ENCODE measurements at places on chromosomes 5 and 9.

DNA sequence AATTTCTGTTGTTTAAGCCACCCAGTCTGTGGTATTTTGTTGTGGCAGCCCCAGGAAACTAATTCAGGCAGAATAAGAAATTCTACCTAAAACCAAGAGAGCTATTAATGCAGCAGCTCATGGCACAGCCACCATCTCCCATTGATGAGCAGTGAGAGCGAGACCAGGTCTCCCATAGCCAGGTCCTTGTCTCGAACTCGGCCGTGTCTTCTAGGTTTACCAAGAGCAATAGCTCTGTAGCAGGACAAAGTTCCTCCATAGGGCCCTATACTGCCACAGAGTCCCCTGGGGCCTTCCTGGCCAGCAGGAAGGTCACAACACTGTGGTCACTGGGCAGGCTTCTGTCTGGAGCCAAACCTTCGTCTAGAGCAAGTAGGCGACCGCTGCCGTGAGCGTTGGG, 34.5 kb upstream of the TJP2 start:
- DNase-seq: no peak

GRCh38 chr5:176882567-176882903, 16.6 kb downstream of the HK3 start:
- DNase-seq: no peak

DNA sequence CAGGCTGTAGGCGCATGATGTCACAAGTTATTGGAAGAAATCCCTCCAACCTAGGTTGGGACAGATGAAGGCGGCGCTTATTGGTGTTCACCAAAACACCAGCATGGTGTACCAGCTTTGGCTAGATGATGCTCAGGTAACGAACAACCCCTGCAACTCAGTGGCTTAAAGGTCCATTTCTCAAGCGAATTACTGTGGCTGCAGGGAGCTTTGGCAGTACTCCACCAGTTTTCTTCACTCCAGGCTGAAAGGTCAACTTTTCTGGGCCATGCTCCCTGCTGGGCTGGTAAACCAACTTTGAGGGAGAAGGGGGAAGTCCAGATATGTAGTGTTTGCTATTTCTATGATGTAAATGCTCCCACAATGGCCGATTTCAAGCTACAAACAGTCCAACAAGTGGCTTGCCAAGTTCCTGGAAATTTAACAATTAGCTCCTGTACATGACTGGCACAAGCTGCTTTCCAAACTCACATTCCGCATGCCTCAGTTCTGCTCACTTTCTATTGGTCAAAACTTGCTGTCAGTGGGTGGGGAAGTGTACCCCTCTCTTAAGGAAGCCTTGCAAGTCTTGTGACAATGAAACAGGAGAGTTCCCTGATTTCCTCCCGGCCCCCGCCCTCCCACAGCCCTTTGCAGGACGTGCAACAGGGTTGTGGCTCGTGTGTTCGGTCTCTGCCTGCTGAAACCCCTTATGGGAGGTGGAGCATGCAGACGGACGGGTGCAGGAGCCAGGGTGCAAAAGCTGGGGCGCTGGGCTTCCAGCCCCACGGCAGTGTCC, 588 bp upstream of the ZBED3 start:
- DNase-seq: no peak

GRCh38 chr9:28329323-28329722, 756.0 kb upstream of the C9orf72 start:
- no peak for DNase-seq

DNA sequence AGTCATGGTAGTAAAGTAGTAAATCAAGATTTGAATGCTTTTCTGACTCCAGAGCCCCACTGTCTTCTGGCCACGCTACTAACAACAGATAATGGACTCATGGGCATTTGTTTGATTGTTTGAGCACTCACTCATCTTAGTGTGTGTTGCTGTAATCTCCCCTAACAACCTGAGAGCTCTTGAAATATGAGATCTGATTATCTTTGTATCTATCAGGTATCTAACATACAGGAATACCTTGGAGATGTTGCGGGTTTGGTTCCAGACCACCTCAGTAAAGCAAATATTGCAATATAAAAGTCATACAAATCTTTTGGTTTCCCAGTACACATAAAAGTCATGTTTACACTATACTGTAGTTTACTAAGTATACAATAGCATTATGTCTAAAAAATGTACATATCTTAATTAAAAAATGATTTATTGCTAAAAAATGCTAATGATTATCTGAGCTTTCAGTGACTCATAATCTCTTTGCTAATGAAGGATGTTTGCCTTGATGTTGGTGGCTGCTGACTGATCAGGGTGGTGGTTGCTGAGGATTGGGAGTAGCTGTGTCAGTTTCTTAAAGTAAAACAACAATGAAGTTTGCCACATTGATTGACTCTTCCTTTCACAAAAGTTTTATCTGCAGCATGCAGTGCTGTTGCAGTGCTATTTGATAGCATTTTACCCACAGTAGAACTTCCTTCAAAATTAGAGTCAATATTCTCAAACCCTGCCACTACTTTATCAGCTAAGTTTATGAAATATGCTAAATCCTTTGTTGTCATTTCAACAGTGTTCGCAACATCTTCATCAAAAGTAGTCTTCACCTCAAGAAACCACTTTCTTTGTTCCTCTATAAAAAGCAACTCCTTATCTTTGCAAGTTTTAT, 92.2 kb downstream of the ZNF462 start:
- no peak for DNase-seq

DNA sequence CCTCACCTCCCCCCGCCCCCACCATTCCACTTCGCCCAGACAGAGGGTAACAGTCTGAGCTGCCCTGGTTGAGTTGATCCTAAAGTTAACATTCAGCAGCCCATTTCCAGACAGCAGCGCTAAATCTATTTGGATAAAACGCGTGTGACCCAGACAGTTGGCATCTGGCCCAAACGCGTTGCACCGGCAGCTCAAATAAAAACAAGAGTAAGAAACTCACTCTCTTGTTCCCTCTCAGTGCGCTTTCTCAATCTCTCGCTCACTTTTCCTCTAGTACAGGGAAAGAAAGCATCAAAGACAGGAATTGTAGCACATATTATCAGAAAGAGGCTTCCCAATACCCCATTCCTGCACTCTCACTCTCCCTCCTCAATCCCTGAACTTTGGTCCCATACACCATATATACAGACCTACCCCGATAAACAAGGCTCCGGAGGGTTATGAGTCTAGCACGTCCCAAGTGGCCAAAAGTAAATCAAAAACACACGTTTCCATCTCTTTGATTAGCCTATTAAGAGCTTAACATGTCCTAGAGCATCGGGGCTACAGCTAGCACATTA, 1.3 kb downstream of the ADAMTS6 start:
- DNase-seq: no peak

DNA sequence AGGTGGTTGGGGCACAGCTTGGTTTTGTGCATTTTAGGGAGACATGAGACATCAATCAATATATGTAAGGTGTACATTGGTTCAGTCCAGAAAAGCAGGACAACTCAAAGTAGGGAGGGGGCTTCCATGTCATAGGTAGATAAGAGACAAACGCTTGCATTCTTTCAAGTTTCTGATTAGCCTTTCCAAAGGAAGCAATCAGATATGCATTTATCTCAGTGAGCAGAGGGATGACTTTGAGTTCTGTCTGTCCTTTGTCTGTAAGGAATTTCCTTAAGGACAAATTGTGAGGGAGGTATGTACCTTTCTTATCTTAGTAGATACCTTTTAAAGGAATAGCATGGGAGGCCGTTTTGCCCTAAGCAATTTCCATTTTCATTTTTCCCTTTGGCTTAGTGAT, 63.3 kb downstream of the COL15A1 start:
- no peak for DNase-seq
